ENCODE measurements at places on chromosomes 5 and 9.

DNA sequence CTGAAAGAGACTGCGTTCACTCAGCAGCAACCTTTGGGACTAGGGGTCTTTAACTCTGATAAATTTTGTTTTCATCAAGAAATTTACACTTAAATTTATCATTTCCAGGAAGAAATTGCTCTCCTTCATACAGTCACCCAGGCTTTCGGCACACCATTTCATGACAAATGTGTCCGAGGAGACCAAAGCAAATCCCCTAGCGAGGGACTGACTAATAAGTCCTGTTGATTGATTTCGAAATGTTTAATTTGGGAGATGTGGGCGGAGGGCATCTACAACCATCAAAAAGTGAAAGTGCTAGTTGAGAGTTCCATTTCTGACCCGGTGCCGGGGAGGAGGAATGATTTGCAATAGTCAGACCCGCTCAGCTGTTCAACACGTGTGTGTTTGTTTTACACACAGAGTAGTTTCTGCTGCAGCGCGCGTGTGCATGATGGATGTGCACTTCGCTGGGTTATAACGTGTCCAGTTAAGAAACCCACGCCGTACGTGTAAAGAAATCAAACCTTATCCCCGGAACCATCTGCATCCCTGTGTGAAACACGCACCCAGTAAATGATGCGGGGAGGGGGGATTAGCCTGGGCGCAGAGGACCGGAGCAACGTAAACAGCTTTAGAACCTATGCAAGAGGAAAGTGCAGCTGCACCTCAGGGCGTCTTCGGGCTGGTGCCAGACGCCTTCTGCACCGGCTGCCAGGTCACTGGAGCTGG is 845 bp upstream of the NR4A3 start:
- no peak for DNase-seq

- no peak for DNase-seq
Observed at GRCh38 chr5:65198456-65199120, 283.1 kb downstream of the ADAMTS6 start.

DNA sequence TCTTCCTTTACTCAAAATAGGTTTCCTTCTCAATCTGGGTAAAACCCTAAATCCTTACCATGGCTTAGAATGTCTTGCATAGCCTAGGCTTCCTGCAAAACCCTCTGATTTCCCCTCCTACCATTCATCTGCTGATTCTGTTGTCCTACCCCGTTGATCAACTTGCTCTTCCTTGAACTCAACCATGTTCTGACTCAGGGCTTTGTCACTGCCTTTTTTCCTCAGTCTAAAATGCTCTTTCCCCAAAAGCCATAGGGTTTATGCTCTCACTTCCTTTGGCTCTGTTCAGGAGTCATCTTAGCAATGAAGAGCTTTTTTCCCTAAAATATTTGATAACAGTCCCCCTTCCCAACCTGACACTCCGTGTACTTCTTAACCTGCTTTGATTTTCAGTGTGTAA is 79.4 kb upstream of the IZUMO3 start:
- no peak for DNase-seq

- no peak for DNase-seq
Observed at GRCh38 chr5:111795142-111795541, 38.1 kb upstream of the NREP start.

DNA sequence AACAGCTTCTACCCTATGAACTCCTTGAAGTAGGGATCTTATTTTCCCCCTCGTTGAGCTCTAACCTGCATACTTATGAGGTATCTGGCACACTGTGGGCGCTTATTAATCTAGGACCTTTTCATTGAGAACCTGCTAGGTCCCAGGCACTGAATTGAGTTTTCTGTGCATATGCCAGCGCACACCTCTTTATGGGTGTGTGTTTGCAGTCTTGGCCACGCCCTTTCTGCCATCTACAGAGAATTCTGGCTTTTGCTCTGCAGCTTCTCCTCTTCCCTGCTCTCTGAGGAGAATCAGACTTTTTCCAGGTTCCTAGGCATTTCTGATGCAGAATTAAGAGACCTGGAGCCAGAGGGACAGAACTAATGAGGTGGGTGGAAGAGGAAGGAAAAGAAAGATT is 25.4 kb upstream of the SSBP2 start:
- DNase-seq, result no peak

DNA sequence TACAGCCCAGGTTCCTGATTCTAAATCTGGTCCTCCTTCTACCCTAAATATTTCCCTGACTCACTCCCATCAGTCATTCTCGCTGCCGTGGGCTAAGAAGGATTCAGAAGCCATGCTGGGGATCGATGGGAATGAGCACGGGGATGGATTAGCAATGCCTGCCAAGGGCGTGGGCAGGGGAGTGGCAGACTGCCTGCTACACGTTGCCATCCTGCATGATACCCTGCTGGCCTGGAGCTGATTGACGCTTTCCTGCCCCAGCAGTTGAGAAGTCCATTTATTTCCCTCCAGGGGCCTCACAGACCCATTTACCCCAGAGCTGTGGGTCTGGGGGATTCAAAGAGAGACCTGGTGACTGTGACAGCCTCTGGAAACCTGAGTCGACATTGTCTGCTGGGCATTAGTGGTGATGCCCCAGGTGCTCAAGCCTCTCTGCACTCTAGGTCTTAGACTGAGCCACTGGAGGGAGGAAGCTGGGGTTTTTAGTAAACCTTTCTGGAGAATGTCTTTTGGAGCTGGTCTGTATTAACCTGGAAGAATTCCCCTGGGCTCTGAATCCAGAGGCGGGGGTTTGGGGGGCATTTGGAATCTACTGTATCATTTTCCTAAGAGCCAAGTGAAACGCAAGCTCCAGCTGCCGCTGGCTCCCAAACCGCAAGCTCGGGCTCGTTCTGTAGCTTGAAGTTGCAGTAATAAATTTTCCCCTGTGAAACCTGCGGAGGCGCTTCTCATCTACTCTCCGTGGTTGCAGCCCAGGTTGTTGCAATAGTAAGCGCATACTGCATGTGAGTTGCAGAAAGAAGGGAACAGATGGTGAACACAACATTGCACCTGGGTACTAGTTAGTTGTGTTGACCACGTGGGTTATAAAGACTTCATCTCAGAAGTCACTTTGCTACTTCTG is 76.3 kb upstream of the RAPGEF1 start:
- no peak for DNase-seq

DNA sequence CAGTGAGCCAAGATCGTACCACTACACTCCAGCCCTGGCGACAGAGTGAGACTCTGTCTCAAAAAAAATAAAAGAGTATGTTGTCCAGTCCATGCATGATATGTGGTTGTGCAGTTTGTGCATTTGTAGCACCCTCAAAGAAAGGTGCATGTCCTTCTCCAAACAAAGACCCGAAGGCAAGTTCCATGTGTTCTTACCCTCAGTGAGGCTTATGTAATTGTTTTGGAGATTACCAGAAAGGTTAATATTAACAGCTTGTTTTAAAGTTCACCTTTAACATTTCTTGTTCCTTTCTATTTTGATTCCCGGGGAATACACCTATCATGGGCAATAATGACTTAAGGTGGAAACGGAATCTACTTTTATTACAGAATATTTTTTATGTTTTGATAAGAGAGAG is 22.3 kb downstream of the KIAA1191 start:
- DNase-seq, result no peak

DNA sequence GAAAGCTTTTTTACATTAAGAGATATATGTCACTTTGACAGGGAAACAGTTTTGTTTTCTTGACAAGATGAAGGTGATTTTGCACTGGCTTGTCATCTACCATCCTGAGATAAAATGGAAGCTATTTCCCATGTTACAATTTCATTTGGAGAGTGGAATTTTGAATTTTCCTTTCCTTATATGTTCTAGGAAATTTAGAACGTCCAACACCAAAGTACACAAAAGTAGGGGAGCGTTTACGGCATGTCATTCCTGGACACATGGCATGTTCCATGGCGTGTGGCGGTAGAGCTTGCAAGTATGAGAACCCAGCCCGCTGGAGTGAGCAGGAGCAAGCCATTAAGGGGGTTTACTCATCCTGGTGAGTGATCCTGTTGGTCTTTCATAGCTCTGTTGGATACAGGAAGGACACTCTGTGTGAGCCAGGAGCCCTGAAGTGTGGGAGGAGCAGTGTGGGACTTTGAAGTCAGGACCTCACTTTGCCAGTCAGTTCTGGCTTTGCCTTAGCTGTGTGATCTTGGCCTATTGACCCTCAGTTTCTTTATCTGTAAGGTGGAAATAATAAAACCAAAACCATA is 887 bp downstream of the PTPDC1 start:
- DNase-seq, result no peak

DNA sequence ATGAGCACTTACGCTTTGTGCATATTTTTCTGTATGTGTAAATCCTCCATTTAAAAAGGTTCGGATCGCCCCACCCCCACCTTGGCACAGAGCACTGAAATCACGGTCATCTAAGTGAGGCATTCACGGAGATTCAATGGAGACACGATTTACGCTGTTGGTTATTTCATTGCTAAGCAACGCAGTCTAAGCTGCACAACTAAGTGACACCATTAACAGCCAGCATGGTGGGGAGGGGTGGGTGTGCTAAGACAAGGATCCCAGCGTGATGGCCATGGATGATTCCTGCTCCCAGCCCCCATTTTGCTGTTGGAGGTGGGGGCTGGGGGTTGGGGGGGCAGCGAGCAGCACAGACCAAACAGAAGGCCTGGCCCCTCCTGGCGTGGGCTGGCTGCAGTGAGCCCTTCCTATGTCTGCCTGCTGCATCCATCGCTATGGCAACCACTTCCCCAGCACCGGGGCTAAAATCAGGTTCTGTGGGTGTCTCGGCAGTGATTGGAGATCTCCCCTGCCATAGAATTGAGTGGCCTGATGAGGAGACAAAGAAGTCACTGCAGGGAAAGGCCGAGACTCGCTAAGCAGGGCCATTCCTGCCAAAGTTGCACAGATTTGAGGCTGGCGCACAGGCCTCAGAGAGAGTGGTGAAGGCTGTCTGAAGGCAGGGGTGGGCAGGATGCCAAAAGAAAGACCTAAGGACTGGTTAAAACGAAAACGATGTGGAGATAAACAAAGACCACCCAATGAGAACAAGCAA is 14.3 kb upstream of the MARCHF6 start:
- DNase-seq, result no peak

DNA sequence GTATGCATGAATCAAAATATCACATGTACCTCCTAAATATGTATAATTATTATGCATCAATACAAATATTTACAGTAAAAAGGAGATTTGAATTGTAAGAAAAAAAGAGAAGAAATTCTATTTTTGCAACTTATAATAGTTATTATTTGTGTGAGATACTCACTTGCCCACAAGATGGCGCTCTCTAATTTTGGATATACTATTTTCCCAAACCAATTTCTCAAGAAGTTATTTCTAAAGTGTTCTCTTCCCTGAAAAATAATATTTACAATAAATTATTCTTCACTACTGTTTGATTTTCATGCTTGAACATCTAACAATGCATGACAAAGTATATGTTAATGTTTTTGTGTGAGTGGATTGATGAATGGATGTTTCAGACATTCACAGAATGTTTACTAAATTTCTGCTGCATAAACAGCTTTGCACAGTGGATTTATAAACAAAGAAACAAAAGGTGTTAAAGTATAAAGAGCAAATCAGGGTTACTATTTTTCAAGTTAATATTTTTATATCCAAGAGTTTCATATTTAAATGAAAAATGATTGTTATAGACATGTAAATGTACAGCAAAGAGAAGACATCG is 503.4 kb downstream of the PDE4D start:
- DNase-seq, result no peak

DNA sequence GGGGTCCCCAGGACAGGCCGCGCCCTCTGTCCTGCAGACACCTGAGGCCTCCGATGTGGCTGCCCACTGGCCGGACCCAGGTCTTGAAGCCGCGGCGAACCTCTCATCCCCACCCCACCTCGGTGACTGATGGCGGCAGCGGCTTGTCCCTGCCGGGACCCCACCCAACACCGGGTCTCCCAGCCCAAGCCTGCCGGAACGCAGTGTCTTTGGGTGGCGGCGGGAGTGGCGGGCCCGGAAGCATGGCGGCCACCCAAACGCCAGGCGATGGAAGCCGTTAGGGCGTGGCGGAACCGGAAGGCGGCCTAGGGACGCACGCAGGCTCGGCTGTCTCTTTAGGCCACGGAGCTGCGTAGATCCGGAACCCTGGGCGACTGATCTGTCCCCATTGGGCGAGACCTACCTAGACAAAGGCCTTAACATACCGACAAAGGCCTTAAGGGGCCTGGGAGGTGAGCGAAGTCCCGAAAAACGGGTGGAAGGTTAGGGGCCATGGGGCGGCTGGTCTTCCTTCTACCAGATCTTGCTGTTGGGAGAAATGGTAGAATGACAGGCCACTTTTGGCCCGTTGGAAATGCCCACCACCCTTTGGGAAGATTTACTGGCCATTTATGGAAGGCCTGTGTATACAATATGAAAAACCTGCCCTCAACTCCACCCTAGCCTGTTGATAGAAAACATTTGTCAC is 94.6 kb upstream of the SMC2 start:
- DNase-seq, result no peak

DNA sequence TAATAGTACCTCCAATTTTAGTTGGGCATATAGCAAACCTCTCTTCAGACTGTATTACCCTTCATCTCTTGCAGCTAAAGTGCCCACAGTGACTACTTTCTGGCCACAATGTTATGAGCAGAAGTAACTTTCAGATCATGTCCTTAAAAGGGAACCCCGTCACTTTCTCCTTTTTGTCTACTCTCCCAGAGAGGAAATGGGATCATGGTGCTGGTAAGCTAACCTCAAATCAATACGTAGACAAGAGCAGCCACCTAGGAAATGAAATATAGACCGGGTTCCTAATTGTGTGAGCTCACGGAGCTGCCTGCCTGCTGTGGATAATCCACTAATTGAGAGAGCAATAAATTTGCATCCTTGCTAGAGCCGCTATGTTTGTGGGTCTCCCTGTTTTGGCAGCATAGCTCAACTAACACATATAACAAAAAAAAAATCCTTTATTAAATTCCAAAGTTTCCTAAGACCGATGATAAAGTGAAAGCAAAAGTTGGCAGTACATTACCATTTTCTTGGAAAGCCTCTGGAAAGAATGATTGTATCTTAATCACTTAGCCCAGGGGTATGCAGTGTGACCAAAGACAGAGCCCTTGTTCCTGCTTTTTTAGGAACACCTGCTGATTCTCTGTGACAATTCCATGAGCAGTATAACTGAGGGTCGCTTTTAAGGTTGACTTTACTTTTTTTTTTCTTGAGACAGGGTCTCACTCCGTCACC is 5.6 kb upstream of the IL7R start:
- no peak for DNase-seq

DNA sequence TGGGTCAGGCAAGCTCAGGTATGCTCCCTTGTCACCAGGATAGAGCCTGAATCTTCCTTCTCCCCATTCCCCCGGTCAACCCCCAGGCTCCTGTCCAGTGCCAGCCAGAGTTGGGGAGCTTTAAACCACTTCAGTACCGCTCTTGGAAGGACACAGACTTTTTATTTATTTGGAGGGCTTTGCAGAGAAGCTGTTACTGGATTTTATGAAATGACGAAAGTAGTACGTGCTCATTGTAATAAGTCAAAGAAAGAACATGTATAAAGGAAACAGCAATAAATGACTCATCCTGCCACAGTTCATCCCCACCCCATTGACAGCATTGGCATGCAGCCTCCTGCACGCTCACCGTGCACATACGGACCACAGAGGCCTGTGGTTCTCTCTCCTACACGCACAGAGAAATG is 230.3 kb downstream of the AUH start:
- DNase-seq, result no peak

GRCh38 chr5:14035859-14036503 is 91.5 kb upstream of the DNAH5 start:
- no peak for DNase-seq

GRCh38 chr5:25119650-25120049 is 474.9 kb upstream of the CDH10 start:
- DNase-seq, result no peak

Data from GM18507 (cell line).